ENCODE measurements at places on chromosomes 12 and 14. TPM values are rescaled to one million over a fixed set of nuclear protein-coding genes. Genes with fewer than 3 reads are reported as not detected.
A peak's percentile ranks its signal among the peaks of the same experiment; 100 is the strongest.

Gene BCL2L2
- 28.1 TPM for total RNA-seq

GRCh38 chr12:106722837-106723236 is 51.6 kb upstream of the RIC8B start:
- DNase-seq: no peak

Gene HIF1A
- total RNA-seq: 211 TPM

Gene MTRFR
- 9.9 TPM for total RNA-seq

Gene PHLDA1
- total RNA-seq: 42.6 TPM

Gene MYF6
- not detected for total RNA-seq

DNA sequence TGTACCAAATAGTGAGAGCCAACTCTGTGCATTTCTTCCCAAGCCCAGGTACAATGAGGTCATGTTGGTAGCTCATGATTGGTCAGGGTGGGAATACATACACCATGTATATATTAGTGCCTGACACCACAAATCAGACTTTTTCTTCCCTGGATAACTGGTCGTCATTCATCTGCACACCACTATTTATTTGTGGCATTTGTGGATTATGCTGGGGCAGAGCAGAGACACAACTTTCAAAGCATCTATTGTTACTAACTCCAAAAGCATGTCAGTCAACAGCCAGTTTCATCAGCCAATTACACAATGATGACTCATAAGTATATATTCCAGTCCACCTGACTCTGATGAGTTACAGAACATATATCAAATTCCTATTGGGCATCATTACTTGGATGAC is 181.7 kb downstream of the ADAMTS20 start:
- peak; percentile 13 for DNase-seq

DNA sequence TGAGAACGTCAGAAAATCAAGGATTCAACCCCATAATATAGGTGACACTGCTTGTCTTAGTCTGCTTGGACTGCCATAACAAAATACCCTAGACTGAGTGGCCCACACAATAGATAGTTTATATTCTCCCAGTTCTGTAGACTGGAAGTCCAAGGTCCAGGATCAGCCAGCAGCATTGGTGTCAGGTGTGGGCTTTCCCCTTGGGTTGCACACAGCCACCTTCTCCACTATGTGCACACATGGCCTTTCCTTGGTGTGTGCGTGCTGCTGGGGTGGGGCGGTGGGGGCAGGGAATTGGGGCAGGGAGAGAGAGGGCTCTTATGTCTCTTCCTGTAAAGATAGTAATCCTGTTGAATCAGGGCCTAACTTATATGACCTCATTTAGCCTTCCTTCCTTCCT is 106.4 kb downstream of the SLC25A47 start:
- peak; percentile 88 for DNase-seq

GRCh38 chr14:70009961-70010360 is 130.7 kb downstream of the SMOC1 start:
- no peak for DNase-seq

- no peak for DNase-seq
Observed at GRCh38 chr12:21771311-21771710, 3.2 kb downstream of the KCNJ8 start.

DNA sequence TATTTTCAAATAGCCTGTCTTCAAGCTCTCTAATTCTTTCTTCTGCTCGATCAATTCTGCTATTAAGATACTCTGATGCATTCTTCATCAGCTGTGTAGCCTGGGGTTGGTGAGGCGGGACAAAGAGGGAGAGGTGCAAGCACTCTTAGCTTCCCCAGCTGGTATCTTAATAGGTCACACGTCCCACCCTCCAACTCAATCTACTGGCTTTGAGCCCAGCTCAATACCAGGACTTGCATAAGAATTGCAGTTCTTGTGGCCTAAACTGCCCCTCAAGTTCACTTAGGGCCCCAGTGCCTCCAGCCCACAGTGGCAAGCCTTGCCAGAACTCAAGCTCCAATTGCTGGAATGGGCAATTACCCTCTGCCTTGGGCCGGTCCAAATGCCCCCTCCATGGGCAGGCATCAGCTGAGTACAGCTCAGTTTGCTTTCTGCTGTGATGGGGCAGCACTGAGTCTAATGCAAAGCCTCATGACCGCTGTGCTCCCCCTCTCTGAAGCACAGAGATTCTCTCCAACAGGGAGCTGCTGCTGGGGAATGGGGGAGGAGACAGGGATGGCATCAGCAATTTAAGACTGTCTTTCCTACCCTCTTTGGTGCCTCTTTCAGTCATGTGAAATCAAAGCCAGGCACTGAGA is 5.6 kb upstream of the SPATA7 start:
- no peak for DNase-seq

GRCh38 chr14:43003845-43004244 is 1397.2 kb downstream of the LRFN5 start:
- DNase-seq: peak; percentile 13

DNA sequence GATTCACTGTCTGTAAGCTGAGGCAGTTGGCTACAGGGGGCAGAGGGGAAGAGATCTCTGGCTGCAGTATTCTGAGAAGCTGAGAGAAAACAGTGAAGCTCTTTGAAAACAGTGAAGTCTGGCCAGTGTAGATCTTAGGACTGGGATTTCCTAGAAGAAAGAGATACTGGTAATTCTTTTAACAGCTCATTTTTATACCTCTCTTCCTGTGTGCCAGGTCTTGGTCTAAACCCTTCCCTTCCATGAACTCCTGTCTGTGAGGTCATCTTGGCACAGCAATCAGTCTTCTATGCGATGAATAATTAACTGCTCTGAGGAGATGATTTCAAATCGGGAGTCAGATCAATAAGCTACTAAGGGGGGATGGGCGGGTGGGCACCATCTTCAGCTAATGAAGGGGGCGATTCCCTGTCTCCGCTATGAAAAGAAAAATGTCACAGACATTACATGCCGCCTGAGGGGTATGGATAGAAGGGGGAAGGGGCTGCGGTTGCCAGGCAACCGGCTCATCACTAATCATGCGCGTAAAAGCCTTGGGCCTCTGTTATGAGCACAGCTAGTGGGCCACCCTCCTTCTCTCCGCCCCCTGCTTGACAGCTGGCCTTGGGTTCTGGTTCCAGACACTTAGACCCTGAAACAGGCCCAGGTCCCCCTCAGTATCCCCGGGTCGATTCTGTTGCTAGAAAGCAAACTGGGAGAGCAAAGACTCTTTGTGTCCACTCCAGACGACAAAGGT is 75.3 kb upstream of the CEP83 start:
- no peak for DNase-seq

Gene RPL10L
- total RNA-seq: not detected

DNA sequence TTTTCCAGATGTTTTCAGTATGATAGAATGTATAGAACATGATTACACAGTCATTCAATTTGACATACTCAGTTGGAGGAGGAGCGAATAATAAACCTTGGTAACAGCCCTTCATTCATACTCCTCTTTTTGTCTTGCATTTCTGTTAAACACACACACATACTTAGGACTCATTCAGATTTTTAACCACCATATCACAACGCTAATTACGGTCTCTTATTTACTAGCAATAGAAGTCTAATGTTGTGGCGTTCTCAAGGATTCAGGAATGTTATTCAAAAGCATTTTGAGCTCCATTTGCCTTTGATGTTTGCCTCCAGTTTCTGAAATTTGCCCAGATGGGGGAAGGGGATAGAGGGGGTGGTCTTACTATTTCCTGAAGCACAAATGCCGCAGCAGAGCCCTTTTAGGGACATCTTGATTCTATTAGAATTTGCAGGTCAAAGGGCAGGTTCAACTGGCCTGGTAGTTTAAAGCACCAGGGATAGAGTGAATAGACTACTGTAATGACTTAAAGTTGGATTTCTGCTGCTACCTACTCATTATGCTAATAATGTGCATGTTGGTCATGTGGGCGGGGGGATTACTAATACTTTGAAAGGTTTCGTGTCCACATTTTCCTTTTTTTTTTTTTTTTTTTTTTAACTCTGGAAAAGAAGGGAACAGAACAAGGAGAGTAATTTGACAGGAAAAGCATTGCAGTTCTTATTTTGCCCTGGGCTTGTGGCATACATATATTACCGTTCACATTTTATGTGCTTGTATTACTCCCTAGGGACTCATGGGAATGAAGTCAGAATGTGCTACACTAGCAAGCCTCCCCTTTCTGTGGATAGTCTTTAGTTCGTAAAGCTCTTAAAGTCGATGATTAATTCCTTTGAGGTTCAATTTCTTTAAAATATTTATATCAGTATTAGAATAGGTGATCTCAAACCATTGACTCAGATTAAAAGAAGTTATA is 226.8 kb downstream of the FBXL14 start:
- peak; percentile 9 for DNase-seq

Gene P2RX4
- 9.5 TPM for total RNA-seq

DNA sequence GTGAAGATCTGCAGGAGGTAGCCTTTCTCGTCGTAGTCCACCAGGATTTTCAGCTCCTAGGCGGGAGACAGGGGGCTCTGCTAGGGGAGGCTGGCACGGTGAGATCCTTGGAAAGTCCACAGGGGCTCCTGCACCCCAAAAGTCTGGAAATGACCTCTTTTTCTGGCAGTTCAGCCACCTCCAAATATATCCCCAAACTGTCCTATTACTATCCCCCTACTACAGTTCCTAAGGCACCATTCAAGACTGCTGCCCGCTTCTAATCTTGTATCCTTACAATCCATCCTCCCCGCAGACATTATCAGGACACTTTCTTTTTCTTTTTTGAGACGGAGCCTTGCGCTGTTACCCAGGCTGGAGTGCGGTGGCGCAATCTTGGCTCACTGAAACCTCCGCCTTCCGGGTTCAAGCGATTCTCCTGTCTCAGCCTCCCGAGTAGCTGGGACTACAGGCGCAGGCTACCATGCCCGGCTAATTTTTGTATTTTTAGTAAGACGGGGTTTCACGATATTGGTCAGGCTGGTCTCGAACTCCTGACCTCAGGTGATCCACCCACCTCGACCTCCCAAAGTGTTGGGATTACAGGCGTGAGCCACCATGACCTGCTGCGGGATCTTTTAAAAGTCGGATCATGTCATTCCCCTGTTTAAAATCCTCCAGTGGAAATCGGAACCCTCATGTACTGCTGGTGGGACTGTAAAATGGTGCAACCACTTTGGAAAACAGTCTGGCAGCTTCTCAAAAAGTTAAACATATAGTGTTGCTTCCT is 18.5 kb downstream of the HPD start:
- no peak for DNase-seq

GRCh38 chr12:65195387-65196055 is 26.1 kb downstream of the LEMD3 start:
- no peak for DNase-seq

DNA sequence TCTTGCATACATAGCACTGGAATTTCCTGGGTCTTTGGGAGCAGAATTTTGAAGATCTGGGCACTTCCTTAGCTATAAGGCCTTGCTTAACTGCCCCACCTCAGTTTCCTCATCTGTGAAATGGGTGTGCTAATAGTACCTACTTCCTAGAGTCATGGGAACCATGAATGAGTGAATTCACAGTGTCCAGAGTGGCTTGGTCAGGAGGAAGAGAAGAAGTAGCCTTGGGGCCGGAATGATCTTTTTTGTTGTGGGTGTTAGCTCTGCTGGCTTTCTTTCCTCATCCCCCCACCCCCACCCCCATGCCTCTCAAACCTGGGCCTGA is 2.4 kb downstream of the SH2B3 start:
- DNase-seq: no peak

Gene B4GALNT3
- 2.9 TPM for total RNA-seq

Gene KRT79
- not detected for total RNA-seq

Gene CNTN1
- total RNA-seq: 0.07 TPM

Gene LYZ
- total RNA-seq: 1,312 TPM

DNA sequence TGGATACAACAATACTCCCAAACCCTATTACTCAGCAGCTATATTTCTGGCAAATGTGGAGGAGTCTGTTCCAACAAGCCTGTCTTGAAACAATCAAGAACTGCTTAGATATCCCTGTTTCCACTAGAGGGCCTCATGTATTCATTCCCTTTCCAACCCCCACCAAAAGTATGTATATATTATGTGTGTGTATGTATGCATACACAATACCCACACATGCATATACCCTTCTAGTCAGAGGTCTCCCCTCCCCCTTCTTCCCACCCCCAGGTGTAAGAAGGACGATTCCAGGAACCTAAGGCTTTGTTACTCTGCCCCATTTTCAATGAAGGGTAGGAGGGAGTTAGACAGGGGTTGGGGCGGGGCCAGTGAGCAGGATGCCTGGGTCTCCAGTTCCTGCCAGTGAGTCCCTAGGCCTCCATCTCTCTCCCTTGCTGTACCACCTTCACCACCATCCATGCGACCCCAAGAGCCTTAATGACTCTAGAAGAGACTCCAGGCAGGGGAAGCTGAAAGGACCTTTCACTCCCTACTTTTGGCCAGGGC is at the start of gene DGKA:
DGKA (plus strand) TSS at position 392 of the 546 bp plus-strand sequence. CDS start 5,342 bp downstream, outside the sequence.
- DNase-seq: peak; percentile 65

DNA sequence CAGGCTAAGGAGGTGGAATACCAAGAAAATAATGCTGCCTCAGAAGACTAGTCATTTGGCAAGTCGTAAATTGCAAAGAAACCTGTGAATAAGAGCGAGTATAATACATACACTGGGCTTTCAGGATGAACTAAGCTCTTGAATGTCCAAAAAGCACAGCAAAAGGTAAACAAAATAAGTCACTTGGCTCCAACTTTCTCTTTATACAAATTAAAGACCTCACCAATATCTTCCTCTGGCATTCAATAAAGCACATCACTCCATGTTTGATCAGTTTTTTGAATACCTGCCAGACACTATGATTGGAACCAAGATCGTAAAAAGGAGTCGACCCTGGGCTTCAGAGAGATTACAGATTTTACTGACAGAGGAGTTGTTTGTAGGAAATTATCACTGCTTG is 3.5 kb downstream of the DICER1 start:
- no peak for DNase-seq

- DNase-seq: no peak
Observed at GRCh38 chr12:127429551-127430285, 837.3 kb upstream of the TMEM132C start.

DNA sequence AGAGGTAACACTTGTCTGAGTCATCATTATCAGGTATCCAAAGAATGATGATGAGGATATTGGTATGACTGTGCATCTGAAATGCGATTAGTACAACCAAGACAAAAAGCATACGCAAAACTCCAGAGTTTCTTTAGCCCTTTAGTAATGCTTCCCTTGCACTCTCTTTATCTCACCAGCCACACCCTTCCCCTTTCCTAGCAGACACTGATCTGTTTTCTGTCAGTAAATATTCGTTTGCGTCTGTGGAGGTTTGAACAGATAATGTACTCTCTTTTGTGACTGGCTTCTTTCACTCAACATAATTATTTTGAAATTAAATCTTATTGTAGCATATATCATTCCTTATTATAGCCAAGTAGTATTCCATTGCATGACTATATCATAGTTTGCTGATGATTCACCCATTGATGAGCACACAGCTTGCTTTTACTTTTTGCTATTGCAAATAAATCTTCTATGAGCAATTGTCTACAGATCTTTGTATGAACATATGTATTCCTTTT is 775.7 kb downstream of the SLC6A15 start:
- DNase-seq: no peak

GRCh38 chr14:34135492-34135891 is 184.6 kb upstream of the EGLN3 start:
- no peak for DNase-seq

- no peak for DNase-seq
Observed at GRCh38 chr12:109253913-109254544, 55.1 kb downstream of the FOXN4 start.

GRCh38 chr12:66235626-66236281 is 46.7 kb downstream of the IRAK3 start:
- no peak for DNase-seq

Gene CLEC1A
- total RNA-seq: not detected

Gene STON2
- total RNA-seq: 13.8 TPM
